Neural progenitor cell (in vitro differentiated cells): ENCODE measurements at places on chromosomes 16 and 17. TPM values are rescaled to one million over a fixed set of nuclear protein-coding genes. Genes with fewer than 3 reads are reported as not detected.

Gene ZNF174
- total RNA-seq, result 9.9 and 17.8 TPM in 2 replicates

Gene DPEP2NB
- not detected in 2 replicates for total RNA-seq

Gene ASPSCR1
- 13.1 and 40.9 TPM in 2 replicates for total RNA-seq

Gene KCNAB3
- 1.0 and 2.7 TPM in 2 replicates for total RNA-seq

Gene ABCA9
- 0.03 and 0.13 TPM in 2 replicates for total RNA-seq

Gene PRRT2
- 23.5 and 71.4 TPM in 2 replicates for total RNA-seq

Gene TP53TG3B
- not detected in 2 replicates for total RNA-seq

DNA sequence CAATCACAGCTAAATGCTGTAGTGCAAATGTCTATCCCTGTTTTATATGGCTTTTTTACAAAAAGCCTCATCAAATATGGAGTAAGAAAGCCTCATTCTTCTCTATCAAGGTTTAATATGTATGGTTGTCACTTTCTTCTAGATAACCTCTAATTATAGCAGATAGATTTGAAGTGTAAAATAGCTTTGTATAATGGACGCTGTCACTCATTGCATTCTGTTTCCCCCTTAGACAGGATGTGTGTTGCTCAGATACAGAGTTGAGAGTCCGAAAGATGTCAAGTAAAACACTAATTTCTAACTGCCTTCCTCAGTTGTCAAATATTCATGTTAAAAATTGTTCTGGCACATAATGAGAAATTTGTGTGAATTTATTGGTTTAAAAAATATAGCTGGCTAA lies 88.0 kb downstream of the NLK start:
- DNase-seq, result no peak
- H3K4me1 ChIP-seq, result no peaks in the 10 kb centered on the region
- H3K27me3 ChIP-seq, result no peaks in the 10 kb centered on the region
- no peaks in the 10 kb centered on the region for H3K36me3 ChIP-seq
- no peak overlapping the region for H3K4me3 ChIP-seq

DNA sequence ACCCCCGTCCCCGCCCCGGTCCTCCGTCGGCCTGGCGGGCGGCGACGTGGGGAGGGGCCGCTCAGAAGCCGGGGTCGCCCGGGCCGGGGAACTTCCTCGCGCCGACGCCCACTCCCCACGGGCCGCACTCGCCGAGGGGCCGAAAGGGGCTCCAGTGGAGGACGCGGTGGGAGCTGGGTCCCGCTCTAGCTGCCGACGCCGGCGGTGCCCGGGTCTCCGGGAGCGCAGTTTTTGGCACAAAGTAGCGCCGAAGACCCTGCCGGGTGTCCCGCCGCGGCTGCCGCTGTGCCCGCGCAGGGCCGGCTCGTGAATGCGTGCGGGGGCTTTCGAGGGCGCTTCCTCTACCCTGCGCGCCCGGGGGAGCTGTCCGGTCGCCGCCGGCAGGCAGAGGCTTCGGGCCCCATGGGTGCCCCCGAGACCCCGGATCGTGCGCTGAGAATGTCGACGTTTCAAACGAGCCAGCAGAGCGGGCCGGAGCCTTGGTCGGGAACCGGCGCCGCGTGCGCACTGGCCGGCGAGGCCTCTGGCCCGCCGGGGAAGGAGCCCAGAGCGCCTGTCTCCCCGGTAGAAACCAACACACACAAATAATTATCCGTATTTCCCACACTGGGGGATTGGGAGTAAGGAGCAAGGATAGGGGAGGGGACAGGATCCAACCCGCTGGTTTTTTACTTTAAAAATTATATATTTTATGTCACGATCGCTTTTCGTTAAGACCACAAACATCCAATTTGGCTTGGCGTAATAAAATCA lies 46.6 kb upstream of the SLC38A10 start:
- peak overlapping the region; percentile 98 for H3K4me3 ChIP-seq
- peak; percentile 58 for DNase-seq
- no peak overlapping the region for H3K27ac ChIP-seq
- H3K4me1 ChIP-seq, result peaks cover 37% of the 10 kb centered on the region
- no peaks in the 10 kb centered on the region for H3K36me3 ChIP-seq

DNA sequence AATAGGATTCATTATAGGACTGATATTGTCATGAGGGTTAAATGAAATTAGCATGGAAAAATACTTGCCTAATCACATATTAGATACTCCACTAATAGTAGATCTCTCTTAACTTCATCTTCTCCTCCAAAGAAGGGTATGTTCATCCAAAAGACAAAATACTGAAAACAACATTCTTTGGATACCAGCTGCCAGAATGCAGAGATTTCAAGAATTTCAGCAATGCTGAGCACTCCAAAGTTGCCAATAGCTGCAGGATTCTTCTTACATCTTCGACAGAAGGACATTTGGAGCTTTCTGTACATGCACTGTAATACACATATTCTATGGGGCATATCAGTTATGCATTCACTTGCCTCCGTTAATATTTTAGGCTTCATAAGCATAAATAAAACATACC lies 436.5 kb downstream of the HAPSTR1 start:
- H3K27ac ChIP-seq, result no peak overlapping the region
- H3K4me1 ChIP-seq, result peaks cover 12% of the 10 kb centered on the region
- H3K27me3 ChIP-seq, result no peaks in the 10 kb centered on the region
- H3K4me3 ChIP-seq, result no peak overlapping the region
- peak; percentile 13 for DNase-seq
- H3K36me3 ChIP-seq, result no peaks in the 10 kb centered on the region

DNA sequence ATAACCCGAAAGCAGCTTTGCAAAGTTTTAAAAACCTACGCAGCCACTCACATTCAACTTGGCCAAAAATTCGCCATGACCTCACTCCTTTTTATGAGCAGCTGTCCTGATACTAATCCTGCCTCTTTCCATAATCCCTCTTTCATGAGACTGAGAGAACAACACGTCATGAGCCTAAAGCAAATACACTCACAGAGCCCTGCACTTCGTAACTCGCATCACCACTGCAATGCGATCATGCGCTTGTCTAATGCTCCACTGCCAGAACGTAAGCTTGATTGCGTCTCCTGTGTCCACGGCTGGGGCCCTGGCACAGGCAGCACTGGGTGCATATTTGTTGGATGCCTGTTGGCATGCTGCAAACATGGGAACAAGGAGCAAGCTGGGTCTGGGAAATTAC lies 36.2 kb downstream of the CDRT4 start:
- H3K4me3 ChIP-seq, result no peak overlapping the region
- H3K27ac ChIP-seq, result no peak overlapping the region
- no peaks in the 10 kb centered on the region for H3K4me1 ChIP-seq
- no peaks in the 10 kb centered on the region for H3K27me3 ChIP-seq

GRCh38 chr17:59638553-59638952 lies 18.9 kb downstream of the CLTC start:
- no peaks in the 10 kb centered on the region for H3K27me3 ChIP-seq
- H3K27ac ChIP-seq, result no peak overlapping the region
- H3K4me3 ChIP-seq, result no peak overlapping the region

DNA sequence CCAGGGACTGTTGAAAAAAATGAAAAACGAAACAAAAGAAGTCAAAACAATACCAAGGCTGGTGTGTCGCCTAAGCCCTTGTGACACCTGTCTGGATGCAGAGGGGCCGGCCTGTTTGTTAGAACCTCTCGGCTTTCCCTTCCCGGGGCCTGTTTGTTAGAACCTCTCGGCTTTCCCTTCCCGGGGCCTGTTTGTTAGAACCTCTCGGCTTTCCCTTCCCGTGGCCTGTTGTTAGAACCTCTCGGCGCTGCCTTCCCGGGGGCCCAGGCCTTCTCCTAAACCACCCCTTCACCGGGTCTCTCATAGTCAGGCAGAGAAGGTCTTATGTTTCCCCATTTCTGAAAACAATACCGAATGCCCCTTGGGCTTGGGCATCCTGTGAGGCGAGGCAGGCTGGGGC lies 180.0 kb downstream of the BANP start:
- H3K4me1 ChIP-seq, result no peaks in the 10 kb centered on the region
- H3K4me3 ChIP-seq, result no peak overlapping the region
- no peaks in the 10 kb centered on the region for H3K27me3 ChIP-seq
- no peak for DNase-seq
- no peaks in the 10 kb centered on the region for H3K36me3 ChIP-seq
- no peak overlapping the region for H3K27ac ChIP-seq

GRCh38 chr16:78446992-78447563 lies 347.6 kb downstream of the WWOX start:
- no peak for DNase-seq
- H3K4me3 ChIP-seq, result no peak overlapping the region
- H3K27me3 ChIP-seq, result no peaks in the 10 kb centered on the region
- H3K4me1 ChIP-seq, result peaks cover 11% of the 10 kb centered on the region
- no peak overlapping the region for H3K27ac ChIP-seq

DNA sequence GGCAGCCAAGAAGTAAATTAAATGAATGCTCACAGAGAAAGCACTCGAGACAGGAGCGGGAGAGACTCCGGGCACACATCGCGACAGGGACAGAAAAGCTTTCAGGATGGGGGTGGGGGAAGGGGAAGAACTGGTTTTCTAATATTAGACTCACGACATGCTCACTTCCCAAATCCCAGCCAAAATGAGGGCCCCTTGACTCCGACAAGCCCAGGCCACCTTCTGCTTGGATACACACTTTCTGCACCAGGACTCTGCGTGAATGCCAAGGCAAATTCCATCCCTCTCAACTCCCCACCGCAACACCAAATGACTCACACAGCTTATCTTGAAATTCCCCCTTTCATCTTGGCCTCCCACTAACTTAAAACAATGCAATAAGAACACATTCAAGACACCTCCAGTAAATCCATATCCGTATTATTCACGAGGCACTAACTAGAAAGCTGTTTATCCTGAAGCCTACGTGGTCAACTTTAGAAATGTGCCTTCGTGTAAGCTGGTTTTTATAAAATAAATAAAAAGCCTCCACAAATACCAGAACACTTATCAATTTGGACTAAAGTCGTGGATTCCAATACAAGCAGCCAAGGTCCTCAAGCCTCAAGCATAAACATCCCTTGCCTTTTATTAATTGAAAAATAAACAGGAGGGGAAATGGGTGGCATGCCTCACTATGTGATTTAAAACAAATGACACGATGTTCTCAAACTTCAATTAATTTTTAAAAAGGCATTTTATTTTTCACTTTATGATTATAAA lies 46.1 kb downstream of the NXN start:
- DNase-seq, result peak; percentile 61
- no peaks in the 10 kb centered on the region for H3K36me3 ChIP-seq
- H3K27ac ChIP-seq, result peak overlapping the region; percentile 54
- H3K27me3 ChIP-seq, result no peaks in the 10 kb centered on the region
- H3K4me3 ChIP-seq, result no peak overlapping the region

- no peak for DNase-seq
- H3K27me3 ChIP-seq, result no peaks in the 10 kb centered on the region
- H3K4me1 ChIP-seq, result peaks cover 7% of the 10 kb centered on the region
- H3K4me3 ChIP-seq, result no peak overlapping the region
- H3K27ac ChIP-seq, result peak overlapping the region; percentile 20
Measured at GRCh38 chr17:40092581-40092980, 7.8 kb downstream of the NR1D1 start.

DNA sequence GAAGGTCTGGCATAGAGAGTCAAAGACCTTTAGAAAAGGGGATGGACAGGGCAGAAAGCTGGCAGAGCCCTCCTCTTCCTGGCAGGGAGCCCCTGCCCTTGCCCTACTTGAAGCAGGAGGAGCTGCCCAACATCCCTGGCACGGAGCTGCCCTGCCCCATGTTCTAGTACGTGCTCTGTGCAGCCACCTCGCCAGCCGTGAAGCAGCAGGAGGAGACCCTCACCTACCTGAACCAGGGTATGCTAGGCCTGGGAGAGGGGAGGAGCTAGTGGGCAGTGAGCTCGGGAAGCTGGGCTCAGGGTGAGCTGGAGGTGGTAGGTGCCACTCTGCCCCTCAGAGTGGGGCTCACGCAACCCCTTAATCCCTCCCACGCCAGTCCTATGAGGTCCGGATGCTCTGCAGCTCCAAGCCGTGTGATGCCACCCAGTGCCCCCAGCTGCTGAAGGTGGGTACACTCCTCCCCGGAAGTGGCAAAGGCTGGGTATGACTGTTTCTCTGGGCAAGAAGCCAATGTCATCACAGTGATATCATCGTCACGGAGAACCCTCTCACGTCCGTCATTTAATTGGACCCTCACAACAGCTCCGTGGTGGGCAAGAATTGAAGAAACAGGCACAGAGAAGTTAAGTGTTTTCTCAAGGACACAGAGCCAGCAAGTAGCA lies 12.7 kb upstream of the STAC2 start:
- no peak for DNase-seq
- no peaks in the 10 kb centered on the region for H3K27me3 ChIP-seq
- H3K27ac ChIP-seq, result no peak overlapping the region
- H3K4me3 ChIP-seq, result no peak overlapping the region
- no peaks in the 10 kb centered on the region for H3K4me1 ChIP-seq
